Neural crest cell (in vitro differentiated cells): ENCODE measurements at places on chromosomes 7 and 10. TPM values are rescaled to one million over a fixed set of nuclear protein-coding genes. Genes with fewer than 3 reads are reported as not detected.

- no peak for DNase-seq
Measured at GRCh38 chr10:14533295-14533694, 202.6 kb upstream of the FRMD4A start.

DPYSL4 gene
- total RNA-seq = 145 and 155 TPM in 2 replicates

DNA sequence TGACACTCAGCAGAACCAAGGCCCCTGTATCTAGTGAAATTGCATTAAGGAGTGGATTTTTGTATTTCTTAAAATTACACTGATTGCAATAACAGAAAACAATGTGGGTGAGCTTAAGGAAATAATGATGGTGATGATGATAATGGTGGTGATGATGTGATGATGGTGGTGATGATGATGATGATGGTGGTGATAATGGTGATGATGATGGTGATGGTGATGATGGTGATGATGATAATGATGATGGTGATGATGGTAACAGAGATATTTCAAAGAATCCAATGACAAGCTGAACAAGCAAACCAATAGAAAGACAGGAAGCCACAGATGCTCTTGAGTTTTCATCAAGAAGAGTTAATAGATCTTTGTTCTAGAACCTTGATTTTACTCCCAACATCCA lies 630.7 kb upstream of the AUTS2 start:
- DNase-seq = no peak

PIK3CG gene
- total RNA-seq = not detected in 2 replicates

DNA sequence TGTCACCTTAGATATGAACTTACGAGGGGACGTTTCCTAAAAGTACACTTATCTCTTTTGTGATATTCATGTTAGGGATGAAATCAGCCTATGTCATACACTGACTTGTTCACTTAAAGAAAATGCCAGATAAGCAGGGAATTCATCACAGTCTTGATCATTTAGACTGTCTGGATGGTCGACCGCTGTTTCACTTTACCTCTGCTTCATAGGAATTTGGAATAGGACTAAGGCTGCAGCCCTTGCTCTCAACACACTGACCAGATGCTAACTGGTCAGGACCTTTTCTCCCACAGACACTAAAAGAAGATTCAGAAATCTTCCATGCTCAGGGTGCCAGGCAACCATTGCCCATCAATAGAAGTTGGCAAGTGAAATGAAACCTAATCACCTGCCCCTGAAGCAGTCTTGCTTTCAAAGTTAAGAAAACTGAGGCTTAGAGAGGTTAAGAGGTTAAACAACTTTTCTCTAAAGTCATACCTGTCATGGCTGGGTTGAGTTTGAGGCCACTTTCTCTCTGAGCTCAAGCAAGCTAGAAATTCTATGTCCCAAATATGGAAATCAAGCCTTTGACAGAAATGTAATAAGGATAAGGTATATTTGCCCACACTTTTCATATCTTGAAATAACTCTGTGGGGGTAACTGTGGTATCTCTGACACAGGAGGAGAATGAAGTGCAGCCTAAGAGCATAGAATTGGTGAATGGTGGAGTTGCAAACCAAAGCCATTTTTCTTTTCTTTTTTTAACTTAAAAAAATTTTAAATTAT lies 77.1 kb downstream of the MAP3K8 start:
- DNase-seq = no peak

DNA sequence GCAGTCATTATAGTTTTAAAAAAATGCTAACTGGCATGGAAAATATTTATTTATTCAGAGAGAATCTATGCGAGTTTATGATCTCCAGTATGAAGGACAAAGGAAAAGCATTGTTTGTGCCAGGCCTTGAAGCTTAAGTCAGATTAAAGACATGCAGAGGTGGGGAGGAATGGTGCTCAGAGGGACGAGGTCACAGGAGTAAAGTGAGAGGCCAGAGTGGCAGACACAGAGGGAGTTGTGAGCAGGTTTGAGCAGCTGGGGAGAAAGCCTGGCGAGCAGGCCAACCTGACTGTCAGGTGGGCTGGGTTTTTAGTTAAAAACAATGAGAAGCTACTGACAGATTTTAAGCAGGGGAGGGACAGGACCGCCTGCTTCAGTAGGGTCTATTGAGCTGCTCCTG lies 6.8 kb upstream of the CCNY start:
- no peak for DNase-seq

DNA sequence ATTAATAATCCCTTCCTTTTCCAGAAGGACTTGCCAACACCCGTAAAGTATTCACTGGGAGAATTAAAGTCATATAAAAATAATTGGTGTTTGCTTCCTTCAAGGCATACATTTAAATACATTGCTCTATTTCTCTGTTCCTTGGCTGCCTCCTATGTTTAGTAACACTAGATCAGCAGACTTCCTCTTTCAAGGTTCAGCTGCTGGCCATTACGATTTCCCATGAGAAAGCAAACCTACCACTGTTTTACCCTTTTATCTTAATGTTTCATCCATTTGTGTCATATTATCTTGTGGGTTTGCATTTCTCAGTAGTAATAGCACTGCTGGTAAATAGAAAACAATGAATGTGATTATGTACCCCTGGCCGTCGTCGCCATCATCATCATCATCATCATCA lies 313.8 kb upstream of the BMPER start:
- no peak for DNase-seq

GRCh38 chr7:14332155-14332554 lies 342.7 kb upstream of the ETV1 start:
- DNase-seq = no peak

DNA sequence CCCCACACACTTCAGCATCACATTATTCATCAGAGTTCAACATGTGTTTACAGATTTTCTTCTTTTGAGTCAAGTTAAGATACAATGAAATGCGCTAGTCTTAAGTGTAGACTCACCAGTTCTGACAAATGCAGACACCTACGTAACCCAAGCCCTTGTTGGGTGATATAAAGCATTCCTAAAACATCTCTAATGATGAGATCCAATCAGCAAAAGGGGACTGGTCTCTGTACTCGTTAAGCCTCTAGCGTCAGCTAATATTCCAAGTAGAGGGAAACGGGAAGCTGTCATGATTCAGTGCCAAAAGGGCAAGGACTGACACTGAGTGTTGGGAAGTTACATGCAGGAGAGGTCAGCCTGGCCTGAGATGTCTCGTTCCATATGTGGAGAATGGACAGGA lies 38.7 kb upstream of the TRIL start:
- no peak for DNase-seq

DNA sequence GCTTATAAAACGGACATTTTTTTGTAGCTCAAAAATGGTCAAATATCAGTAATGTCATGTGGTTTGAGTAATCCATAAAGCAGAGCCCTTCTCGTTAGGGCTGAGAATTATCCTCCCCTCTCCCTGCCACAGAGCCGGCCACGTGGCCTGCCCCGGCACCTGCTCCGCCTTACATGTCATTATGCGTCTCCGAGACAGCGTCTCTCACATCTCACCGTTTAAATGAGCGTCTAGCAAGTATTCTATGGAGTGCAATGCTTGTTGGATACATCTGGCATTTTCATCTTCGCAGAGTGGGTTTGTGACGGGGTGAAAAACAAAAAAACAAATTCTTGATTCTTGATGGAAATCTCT lies 86.1 kb downstream of the CUX1 start:
- DNase-seq = no peak

GRCh38 chr7:78197447-78197846 lies 398.9 kb downstream of the PHTF2 start:
- DNase-seq = no peak

DNA sequence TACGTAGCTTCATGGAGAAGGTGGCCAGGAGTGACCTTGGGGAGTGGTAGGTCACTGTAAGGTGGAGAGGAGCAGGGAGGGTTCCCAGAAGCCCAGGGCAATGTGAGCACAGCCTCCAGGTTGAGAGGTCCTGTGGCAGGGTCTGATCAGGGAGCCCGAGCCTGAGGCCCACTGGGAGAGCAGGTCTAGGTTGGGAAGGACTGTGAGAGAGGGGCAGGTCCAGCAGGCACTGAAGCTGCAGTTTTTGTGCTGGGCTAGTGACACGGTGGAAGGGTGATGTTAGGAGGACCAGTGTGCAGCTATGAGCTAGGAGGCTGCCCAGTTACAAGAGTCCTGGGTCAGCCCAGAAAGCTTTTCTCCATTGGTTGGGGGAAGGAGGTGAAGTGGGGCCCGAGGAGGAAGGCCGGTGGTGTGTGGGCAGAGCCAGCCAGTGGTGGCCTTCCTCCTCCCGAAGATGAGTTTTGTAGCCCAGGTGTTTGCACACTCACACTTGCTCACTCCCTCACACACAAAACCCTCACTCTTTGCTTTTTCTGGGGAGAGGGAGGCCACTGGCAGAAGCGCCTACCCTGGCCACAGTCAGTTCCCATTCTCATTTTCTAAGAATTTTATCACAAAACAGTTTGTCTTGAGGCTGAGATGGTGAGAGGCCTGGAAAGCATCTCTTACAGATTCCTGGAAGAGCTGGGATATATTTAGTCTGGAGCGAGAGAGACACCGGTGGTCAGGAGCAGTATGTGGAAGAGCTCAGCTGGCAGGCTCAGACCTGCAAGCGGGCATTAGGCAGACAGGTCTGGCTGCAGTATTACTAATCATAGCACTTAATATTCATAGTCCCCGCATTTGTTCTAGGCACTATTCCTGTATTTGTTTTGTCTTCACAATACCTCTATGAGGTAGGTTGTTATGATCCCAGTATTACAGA lies 57.1 kb downstream of the ZNF467 start:
- no peak for DNase-seq

CAMK2B gene
- total RNA-seq = 1.6 and 2.4 TPM in 2 replicates

ZNF282 gene
- 31.8 TPM in 2 replicates for total RNA-seq

DNA sequence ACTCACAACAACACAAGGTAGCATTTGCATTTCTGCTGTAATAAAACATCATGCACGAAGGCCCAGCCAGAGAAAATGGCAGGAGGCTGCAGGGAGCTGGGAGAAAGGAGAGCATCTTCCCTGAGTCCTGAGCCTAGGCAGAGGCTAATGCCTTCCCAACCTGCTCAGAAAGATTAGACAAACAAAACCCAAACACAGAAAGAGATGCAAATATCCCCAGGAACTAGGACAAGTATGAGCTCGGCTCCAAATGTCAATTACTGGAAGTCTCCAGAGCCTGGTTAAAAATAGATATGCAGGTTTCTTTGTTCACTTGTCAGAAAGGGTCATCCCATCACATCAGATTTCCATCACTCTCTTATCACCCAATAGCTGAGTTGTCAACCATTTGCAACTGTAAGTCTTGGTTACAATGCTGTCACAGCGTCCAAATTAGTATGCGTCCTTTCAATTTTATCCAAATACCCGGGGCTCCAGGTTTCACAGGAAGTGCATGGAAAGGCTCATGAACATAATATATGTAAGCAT lies 316.5 kb upstream of the CELF2 start:
- DNase-seq = no peak

TRIM50 gene
- total RNA-seq = not detected in 2 replicates

MYPN gene
- total RNA-seq = not detected in 2 replicates

DNA sequence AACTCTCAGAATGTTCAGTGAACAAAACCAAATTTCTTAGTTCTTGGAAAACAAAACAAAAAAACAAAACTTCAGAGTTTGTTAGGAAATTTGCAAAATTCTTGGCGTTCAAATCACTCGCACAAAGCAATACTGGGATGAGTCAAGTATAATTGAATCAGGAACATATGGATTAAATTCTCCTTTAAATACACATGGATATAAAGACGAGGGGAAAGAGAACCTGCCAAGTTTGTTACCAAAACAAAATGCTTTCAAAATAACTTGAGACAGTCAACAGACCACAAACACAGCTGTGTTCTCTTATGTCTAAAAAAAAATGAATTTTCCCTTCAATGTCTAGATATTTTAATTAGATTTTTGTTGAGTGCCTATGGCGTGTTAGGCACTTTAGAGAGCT lies 93.5 kb upstream of the MPP7 start:
- DNase-seq = no peak

DNA sequence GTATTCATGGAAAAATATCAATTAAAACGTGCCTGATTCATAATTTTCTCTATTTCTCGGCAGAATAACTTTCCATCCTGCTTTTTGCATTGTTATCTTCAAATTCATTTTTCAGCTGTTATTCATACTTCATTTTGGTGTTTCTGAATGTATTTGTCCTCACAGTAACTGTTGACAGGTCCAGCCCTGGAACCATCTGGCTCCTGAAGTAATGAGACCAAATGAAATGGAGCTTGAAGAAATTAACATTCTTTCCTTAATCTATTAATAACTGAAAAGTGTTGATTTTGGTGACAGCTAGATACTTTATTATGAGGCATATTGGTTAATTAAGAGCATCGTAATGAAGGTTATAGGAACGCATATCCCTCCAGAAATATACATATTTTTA lies 257.0 kb upstream of the MINDY3 start:
- no peak for DNase-seq

DNA sequence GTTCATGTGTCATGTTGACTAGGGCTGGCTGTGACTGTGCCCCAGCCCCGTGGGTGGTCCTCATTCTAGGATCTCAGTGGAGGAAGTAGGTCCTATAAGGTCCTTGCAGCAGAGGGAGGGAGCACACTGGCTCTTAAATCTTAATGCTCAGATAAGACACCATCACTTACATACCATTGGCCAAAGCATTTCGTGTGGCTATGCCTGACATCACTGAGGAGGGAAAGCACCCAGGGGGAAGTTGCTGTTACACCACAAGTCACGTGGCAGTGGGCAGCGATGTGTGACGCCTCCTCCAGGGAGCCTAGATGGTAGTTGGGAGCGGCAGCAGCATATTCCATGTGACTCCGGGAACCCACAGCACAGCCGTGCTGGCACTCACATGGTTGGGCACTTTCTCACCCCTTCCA lies 224.7 kb upstream of the SH2B2 start:
- no peak for DNase-seq

CDC14C gene
- not detected in 2 replicates for total RNA-seq
